Osteoblast (primary cell): ENCODE measurements at places on chromosomes 5 and 9. TPM values are rescaled to one million over a fixed set of nuclear protein-coding genes. Genes with fewer than 3 reads are reported as not detected.

The AFAP1L1 gene
- 1.1 and 1.5 TPM in 2 replicates for total RNA-seq

The SMAD5 gene
- total RNA-seq = 58.6 and 61.6 TPM in 2 replicates

DNA sequence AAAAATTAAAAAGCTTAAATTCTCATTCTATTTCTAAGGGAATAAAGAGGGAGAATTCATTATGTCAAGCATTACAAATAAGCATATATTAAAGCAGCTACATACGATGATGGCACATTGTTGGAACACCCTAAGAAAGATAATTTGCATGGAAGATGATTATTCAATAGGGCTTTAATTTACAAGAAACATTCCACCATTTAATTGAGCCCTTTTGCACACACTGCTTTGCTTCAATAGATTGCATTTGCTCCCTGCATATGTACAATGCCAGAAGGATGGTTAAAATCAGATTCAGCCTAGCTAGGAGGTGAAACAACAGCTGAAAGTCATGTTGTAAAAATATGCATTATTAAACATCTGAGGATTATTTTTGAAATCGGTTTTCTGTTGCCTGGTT is 21.8 kb downstream of the KIAA1958 start:
- no peaks in the 10 kb centered on the region for H3K4me1 ChIP-seq
- no peak overlapping the region for H3K4me3 ChIP-seq
- H3K27ac ChIP-seq = no peak overlapping the region

The REEP2 gene
- total RNA-seq = 1.5 and 2.2 TPM in 2 replicates

The NUTM2F gene
- total RNA-seq = not detected in 2 replicates

- no peak overlapping the region for H3K27ac ChIP-seq
- peaks cover 72% of the 10 kb centered on the region for H3K36me3 ChIP-seq
- no peaks in the 10 kb centered on the region for H3K4me1 ChIP-seq
Measured at GRCh38 chr9:97651646-97652045, 18.0 kb downstream of the NCBP1 start.
